ENCODE measurements at places on chromosomes 12 and 14.

- DNase-seq, result no peak
Measured at GRCh38 chr14:100425429-100425827, 102.3 kb downstream of the SLC25A47 start.

- no peak for DNase-seq
Measured at GRCh38 chr14:79575032-79575431, 636.3 kb downstream of the DIO2 start.

DNA sequence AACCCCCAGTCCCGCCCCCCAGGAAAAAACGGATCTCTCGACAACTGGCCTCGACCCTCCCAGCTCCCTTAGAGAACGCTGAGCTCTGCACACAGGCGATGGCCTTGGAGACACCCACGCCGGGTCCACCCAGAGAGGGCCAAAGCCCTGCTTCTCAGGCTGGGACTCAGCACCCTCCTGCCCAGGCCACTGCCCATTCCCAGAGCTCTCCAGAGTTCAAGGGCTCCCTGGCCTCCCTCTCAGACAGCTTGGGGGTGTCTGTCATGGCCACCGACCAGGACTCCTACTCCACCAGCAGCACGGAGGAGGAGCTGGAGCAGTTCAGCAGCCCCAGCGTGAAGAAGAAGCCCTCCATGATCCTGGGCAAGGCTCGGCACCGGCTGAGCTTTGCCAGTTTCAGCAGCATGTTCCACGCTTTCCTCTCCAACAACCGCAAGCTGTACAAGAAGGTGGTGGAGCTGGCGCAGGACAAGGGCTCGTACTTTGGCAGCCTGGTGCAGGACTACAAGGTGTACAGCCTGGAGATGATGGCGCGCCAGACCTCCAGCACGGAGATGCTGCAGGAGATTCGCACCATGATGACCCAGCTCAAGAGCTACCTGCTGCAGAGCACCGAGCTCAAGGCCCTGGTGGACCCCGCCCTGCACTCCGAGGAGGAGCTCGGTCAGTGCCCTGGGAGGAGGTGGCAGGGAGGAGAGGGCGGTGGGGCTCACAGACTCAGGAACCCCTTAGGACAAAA is 95.8 kb downstream of the LGMN start:
- no peak for DNase-seq

DNA sequence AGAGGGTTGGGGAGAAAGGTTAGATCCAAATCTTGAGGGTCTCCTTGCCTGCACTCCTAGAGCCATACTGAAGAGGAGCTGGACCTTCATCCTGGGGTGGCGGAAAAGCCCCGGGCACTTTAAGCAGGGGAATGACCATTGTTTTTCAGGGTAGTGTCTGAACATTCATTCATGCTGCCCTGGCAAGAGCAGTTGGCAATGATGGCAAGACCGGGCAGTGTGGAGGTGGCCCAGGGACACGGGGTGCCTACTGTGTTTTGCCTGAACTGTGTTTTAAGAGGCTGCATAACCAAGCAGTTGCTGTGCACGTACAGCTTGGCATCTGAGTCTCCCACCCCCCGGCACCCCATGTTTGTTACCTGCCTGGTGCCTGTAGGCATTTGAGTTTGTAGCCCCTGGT is 14.7 kb downstream of the TPCN1 start:
- DNase-seq, result no peak

GRCh38 chr14:51546603-51547258 is 105.0 kb upstream of the FRMD6 start:
- DNase-seq, result no peak

GRCh38 chr12:5176036-5176435 is 132.4 kb downstream of the KCNA5 start:
- no peak for DNase-seq

DNA sequence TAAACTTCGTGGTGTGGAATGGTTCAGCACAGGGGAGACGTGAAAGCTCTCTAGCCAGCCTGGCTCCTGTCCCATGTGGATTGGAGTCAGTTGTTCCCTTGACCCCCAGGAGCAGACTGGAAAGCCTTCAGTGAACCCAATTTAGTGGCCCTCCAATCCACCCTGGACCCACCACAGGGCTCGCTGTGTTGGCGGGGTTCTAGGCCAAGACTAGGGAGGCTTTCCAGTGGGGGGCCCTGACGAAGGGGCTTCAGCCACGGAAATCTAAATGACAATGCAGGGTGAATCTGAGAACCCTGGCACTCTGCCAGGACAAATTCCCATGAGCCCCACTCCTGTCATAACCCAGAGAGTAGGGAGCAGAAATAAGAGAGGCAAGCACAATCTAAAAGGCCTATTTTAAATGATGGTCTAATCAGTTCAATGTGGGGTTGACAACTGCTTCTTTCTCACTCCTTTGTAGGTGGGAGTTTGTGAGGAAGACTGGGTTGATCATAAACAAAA is 110.8 kb downstream of the SLC35F4 start:
- DNase-seq, result no peak

GRCh38 chr14:90381011-90381786 is 15.6 kb upstream of the CALM1 start:
- no peak for DNase-seq

DNA sequence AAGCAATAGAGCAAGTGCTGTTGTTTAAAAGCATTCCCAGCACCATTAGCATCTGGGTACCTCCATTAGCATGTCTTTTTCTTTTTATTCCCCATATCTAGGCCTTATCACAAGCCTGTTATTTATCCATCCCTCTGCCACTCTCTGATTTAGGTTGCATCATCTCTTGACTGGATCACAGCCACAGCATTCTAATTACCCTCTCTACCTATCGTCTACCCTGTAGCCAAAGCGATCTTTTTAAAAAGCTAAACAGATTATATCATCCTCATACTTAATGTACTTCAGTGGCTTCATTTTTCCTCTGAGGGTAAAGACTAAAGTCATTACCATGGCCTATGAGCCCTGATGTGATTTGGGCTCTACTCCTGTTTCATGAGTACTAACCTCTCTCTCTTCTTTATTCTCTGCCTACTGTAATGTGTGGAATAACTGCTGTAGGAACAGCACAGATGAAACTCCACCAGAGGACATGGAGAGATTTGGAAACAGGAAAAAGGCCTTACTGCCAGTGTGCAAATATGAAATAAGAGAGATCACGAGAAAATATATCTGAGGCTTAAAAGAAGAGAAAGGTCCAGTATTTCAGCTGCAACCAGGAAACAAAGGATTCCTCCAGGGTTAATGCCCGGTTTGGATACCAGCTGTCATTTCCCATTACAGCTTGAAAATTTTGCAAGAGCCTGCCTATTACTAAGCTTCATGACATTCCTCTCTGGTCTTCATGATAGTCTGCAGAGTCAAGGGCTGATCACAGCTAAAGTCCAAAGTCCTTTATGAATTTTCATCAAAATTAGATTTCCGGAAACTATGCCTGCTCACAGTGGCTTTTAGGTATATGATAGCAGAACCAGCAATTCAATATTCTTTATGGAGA is 422.5 kb upstream of the PDE3A start:
- DNase-seq, result no peak

DNA sequence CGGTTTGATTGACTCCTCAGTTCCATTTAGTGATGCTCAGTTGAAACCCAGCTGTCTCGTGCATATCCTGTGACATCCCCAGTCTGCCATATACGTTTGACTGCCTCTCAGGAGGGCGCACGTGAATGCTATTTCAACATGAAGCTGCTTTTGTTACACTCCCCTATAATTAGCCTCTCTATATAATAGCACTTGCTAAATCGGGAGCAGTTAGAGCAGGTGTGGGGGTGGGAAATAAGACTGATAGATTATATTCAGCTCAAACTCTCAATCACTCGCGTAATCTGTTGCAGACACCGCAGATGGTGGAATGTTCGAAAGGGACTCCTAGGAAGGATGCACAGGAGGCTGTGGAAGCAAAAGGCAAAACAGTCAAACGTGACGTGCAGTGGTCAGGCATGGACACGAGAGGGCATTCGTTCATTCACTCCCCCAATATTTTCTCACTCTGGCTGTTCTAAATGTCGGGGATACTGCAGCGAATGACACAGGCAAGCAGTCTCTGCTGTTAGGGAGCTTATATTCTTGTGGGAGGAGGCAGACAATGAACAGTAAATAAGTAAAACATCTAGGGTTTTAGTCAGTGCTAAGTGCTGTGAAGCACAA is 29.8 kb downstream of the KCNA1 start:
- no peak for DNase-seq

DNA sequence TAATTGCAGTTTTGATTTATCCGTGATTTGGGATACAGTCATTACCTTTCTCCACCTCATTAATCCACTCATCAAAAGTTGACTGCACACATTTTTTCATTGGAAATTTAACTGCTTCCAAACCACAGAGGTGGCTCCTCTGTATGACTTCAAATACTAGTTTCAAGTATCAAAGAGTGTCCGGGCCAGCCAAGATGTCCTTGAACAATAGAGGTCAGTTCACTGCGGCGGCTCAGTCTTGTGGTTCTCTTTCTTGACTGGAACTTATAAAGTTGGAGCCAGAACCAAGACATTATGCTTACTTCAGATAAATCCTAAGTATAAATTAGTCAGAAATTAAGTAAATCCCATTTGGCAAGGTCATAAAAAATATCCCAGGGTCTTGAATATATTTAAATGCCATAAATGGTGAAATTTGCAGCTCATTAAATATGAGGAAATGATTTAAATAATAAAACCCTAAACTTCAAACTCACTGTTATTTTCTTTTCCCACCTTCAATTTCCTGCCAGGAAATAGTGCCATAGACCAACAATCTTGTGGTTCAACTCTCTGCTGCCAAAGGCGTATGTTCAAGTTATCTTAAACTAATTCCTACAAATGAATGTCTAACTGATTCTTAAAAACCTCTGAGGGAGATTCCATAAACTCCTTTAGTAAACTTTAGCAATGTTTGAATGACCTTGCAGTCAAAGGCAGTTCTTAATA is 360.8 kb downstream of the AEBP2 start:
- no peak for DNase-seq

- peak; percentile 97 for DNase-seq
Measured at GRCh38 chr12:111298582-111299436, 70.1 kb downstream of the PHETA1 start.

- DNase-seq, result no peak
Measured at GRCh38 chr12:92268946-92269345, 123.3 kb upstream of the BTG1 start.

DNA sequence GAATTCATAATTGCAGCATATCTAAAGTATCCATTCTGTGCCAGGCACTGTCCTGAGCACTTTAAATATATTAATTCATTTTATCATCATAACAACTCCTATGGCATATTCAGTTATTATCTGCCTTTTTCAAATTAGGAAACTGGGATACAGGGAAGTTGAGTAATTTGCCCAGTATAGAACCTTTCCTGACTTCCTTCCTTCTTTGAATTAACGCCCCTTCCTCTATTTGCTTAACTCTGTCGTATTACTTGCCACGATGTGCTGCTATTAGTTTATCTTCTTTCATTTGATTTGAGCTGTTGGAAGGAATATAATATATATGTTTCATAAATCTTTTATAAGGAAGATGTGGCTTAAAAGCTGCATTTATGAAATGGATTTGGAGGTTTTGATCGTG is 25.4 kb upstream of the FAM177A1 start:
- DNase-seq, result no peak

DNA sequence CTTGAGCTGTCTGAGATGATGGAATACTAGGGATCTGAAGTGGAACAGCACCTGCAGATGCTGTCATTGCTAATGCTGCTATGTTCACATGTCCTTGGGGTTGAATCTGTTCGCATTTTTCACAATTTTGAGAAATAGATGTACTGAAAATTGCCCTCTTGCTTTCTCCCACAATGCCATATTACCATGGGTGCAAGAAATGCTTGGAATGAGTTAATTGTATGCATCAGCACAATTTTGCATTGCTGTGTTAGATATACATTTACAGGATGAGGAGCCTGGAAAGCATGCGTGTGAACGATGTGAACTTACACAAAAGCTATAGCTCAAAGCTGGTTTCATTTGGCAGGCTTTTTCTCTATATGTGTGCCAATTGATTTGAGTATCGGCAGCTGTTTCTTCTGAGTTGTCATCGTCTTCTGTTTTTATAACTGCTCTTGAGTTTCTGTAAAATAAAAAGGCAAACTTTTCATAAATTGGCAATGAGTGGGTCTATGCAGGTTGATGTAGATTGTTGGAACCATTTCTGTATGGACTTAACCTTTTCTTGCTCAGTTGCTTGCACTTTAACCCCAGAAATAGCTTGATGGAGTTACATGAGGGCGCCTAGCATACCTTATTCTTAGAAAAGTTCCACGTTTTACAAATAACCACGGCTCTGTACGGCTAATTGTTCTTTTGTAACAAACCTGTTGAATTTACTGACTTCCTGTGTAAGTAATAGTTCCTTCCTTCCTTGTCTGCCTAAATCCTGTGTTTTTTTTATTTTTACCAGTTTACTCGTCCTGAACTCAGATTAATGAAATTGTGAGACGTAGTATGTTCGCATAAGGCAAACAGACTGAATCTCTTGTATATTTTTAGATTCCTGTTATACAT is 105.9 kb downstream of the FGD4 start:
- DNase-seq, result no peak

- no peak for DNase-seq
Measured at GRCh38 chr12:103808239-103808880, 32.7 kb downstream of the NT5DC3 start.

- DNase-seq, result peak; percentile 86
Measured at GRCh38 chr12:106769078-106769477, 5.4 kb upstream of the RIC8B start.

- DNase-seq, result no peak
Measured at GRCh38 chr14:103551338-103551762, 11.1 kb downstream of the BAG5 start.

DNA sequence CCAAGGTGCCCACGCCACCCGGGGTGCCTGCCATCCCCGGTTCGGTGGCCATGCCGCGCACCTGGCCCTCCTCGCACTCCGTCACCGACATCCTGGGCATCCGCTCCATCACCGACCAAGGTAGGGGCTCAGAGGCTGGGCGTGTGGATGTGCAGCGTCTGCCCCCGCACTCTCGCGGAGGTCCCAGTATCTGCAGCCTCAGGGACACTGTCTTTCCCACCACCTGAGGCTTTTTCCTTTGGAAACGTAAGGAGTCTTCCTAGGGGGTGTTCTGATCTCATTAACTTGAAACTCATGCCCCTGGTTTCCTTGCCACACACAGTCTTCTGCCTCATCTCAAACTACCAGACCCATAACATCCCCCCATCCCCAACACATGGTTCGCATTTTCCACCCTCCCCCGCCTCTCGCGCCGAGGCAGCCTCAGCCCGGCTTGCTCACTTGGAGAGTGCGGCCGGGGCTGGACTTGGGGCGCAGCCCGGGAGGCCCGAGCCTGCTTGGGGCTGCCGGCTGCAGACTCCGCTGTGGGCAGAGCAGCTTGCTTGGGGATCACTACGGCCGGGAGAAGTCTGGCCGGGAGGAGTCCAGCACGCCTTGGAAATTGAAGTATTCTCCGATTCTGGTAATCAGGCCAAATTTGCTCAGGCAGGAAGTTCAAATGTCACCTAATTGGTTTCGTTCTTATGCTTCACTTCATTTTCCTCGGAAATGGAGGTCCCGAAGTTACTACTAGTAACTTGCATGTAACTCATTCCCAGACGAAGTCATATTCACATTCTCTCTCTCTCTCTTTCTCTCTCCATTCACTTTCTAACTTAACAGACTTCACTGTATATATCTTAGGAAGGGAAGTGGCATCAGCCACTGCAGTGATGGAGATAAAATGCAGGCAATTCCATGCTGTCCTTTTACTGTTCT is 2.0 kb downstream of the PAX9 start:
- peak; percentile 76 for DNase-seq

- DNase-seq, result no peak
Measured at GRCh38 chr12:130754234-130754901, 38.3 kb upstream of the RIMBP2 start.

- no peak for DNase-seq
Measured at GRCh38 chr14:74956027-74956279, 556 bp upstream of the PGF start.

- no peak for DNase-seq
Measured at GRCh38 chr14:61437381-61437780, 116.0 kb downstream of the PRKCH start.

GRCh38 chr12:57590479-57590863 is 521 bp upstream of the PIP4K2C start:
- DNase-seq, result no peak

Measured in endodermal cell (in vitro differentiated cells).